Spinal cord (tissue), 10 donors: ENCODE measurements at places on chromosomes 7 and 10.

GRCh38 chr10:97321032-97321803, 2.1 kb downstream of the FRAT1 start:
- no peak for DNase-seq

- no peak for DNase-seq
Observed at GRCh38 chr10:132554991-132555647, 17.5 kb downstream of the INPP5A start.

DNA sequence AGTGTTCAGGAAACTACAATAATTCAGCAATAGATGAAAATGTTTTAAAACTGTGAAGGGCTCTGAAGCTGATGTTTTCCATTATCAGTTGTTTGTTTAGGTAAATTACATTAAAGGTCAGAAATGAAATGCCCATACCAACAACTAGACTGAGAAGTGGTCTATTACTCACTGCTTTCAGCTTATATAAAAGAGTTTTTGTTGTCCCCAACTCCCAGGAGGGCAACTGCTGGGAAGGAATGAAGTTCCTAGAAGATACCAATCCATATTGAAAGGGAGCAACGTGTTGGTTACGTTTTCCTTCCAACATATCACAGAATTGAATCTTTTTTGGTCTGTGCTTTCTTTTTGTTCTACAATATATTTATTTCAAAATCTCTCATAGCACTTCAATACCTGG, 330.6 kb upstream of the LRRN3 start:
- DNase-seq = no peak

GRCh38 chr7:771234-772004, 44.3 kb upstream of the PRKAR1B start:
- no peak for DNase-seq

DNA sequence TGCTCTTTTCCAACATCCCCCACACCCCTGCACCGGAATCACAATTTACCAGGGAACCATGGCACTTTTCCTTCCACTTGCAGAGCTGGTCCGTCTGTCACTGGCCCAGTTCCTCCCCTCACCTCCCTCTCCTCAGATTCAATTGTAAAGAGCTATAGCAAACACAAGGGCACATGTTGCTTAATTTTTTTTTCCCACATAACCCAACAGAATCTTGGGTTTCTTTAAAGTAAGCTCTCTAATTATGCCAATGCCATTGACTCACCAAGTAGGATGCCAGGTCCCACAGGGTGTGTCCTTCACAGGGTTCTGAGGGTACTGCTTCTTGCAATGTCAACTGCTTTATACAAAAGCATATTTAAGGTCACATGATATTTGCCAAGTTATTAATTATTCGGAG, 262.2 kb downstream of the AUTS2 start:
- no peak for DNase-seq

- DNase-seq = no peak
Observed at GRCh38 chr10:123974406-123974805, 82.8 kb upstream of the CPXM2 start.

- no peak for DNase-seq
Observed at GRCh38 chr7:391411-391951, 101.5 kb downstream of the FOXL3 start.

GRCh38 chr10:100519311-100520051, at the start of gene SEC31B:
TSS of gene SEC31B (minus strand) at chr10:100519861. CDS start at chr10:100516952, 2,909 bp downstream.
- DNase-seq = no peak

GRCh38 chr10:106997721-106998120, 166.8 kb downstream of the SORCS1 start:
- DNase-seq = no peak

DNA sequence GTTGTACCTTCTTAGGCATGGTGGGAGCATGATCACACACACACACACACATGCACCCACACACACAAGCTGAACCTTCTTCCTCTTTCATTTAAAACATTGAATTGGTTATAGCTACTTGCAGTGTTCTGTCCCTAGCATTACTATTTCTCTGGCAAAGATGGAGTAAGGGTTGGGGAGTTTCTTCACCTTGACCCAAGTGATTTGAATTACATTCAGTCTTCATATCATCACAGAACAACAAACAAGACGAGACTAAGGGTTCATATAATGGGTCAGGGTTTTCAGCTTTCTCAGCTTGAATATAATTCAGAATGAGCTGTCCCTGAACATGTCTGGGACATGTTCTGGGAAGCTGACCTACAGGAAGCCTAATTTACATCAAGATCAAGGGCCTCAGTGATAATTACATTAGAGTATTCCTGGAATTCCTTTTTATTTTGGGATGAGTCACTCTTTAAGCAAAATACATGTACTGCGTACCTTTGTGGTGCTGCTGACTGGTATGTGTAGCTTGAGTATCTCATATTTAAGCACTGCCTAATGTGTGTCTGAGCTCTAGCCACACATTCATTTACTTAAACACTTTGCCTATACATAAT, 213.5 kb upstream of the TMEM229A start:
- no peak for DNase-seq

- no peak for DNase-seq
Observed at GRCh38 chr10:30928742-30929141, 102.9 kb downstream of the ZNF438 start.

GRCh38 chr10:58555170-58555929, 42.7 kb downstream of the BICC1 start:
- no peak for DNase-seq

GRCh38 chr10:17831341-17831740, 22.2 kb downstream of the MRC1 start:
- DNase-seq = no peak

GRCh38 chr7:128137181-128137580, 103.9 kb upstream of the LEP start:
- DNase-seq = no peak

GRCh38 chr10:71656220-71656619, 63.4 kb downstream of the C10orf105 start:
- DNase-seq = no peak

- DNase-seq = peak; percentile 37
Observed at GRCh38 chr7:134690016-134690415, 43.4 kb downstream of the BPGM start.

GRCh38 chr10:58903071-58903470, 273.4 kb upstream of the PHYHIPL start:
- no peak for DNase-seq

- peak; percentile 48 for DNase-seq
Observed at GRCh38 chr7:54788664-54789063, 29.7 kb upstream of the SEC61G start.

GRCh38 chr7:44167920-44168319, 21.3 kb downstream of the GCK start:
- DNase-seq = no peak

DNA sequence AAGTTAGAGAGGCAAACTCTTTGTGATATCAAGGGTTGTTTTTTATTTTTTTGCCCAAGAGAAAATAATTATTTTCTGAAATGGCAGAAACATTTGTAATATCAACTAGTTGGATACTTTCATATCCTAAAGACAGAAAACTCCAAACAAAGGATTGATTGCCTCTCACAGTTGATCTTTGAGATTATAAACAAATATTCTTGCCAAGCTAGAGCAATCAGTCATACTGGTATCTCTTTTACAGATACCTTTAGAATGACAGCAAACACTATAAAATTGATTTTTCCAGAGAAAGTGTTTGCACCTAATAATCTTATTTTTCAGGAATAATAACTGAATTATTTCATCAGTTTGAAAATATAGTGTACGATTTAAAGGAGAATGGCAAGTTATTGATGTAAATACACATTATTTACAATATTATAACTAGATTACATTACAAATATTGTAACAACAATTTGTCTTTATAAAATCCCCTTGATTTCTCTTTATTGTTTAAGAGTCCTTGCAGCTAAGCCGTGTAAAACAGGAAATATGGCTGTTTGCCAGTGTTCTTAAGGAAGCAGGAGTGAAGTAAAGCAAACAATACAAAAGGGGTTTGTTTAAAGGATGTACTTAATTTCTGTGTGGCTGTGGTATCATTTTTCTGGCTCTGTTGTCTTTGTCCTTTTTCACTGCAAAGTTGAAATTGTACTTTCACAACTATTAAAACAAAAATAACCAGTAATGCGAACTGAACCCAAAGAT, 58.4 kb downstream of the MAPK8 start:
- DNase-seq = no peak

- no peak for DNase-seq
Observed at GRCh38 chr7:139883814-139884213, 54.8 kb downstream of the TBXAS1 start.

DNA sequence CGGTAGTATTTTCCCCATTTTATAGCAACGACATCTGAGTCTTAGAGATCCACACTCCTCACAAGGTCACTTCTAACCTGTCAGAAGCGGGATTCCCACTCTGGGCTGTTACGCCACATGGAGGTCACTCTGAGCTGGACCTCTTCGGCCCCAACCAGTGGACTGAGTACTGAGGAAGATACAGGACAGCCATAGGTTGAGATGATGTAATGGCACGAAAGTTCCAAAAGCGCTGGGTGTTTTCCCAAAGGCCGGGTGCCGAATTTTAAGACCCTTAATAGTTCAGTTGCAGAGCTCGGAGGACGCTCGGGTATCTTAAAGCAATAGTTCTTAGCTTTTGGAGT, 699 bp downstream of the GHITM start:
- DNase-seq = no peak

GRCh38 chr7:135775230-135775629, 26.6 kb upstream of the FAM180A start:
- no peak for DNase-seq

DNA sequence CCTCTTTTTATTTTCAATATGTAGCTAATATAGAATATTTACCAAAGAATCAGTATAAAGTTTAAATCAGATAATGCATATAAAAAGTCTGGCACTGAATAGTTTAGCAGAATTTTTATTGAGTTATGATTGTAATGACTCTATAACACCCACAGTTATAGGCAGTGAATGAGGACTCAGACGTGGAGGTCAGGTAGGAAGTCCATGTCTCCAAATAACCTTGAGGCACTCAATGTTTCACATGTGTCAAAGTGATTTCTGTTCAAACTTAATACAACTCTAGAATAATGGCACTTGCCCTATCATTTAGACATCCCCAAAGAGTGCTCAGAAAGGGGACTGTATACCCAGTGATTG, 332.1 kb downstream of the BMPER start:
- no peak for DNase-seq

DNA sequence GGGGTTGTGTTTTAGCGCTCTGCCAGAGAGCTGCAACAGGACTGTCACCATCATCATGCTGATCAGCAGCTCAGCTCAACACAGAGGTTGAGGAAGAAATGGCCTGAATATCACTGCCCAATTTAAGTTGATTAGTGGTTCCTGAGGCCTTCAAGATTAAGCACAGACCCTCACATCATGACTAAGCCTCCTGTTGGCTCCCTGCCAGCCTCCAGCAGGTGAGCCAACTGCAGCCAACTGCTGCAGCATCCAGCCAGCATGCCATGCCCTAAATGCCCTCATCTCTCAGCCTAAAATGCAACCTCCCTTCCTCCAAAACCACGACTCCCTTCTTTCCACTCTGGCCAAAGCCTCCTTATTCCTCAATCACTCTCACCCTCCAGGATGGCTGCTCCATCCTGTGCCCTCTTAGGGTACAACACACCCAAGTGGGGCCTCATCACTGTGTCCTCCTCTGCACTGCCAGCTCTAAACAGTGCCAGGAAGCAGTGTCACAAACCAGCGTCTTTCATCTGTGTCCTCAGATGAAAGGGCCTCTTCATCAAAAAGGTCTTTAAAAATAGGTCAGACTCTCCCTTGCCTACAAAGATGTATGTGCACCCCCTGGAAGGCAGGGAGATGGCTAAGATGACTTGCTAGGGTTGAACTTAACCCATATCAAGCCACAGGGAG, 259.3 kb downstream of the ZEB1 start:
- DNase-seq = no peak

DNA sequence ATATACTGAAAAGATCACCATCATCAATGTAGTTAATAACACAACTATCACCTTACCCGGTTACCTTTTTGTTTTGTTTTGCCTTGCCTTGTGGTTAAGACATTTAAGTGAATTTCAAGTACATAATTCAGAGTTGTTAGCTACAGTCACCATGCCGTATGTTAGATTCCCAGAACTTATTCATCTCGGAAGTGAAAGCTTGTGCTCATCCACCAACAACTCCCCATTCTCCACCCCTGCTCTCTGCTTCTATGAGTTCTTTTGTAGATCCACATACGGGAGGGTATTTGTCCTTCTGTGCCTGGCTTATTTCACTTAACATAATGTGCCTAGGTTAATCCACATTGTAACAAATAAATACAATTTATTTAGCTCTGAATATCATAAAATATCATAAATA, 182.8 kb upstream of the ADARB2 start:
- no peak for DNase-seq

GRCh38 chr10:119515511-119516045, 26.9 kb downstream of the RGS10 start:
- no peak for DNase-seq

- DNase-seq = no peak
Observed at GRCh38 chr10:26503911-26504310, 65.8 kb downstream of the APBB1IP start.
